ENCODE measurements at places on chromosomes 6 and 20.

DNA sequence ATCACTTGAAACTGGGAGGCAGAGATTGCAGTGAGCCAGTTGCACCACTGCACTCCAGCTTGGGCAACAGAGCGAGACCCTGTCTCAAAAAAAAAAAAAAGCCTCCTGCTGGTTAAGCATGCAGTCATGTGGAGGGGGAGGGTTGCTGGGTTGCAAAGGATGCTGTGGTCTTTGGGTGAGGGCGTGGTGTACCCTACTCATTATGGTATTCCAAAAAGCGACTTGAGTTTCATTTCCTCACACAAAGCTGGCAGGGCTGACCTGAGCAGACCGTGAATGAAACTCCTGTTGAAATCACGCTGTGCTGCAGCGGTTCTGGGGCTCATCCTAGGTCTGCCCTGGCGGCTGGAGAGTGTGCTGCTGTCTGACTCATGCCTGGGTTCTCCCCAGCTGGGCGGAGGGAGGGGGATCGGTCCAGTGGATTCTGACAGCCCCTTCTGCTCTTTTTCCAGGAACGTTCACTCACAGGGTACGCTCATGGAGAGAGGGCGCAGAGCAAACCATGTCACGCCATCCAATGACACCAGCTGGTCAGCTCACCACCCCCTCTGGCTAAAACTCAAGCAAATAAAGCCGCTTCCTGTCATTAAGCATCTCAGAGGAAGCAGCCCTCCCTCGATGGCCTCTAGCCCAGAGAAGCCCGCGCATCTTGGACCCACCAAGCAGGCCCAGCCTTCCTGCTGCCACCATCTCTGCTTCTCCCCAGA is 166.2 kb downstream of the SCML4 start:
- DNase-seq = peak; percentile 64

DNA sequence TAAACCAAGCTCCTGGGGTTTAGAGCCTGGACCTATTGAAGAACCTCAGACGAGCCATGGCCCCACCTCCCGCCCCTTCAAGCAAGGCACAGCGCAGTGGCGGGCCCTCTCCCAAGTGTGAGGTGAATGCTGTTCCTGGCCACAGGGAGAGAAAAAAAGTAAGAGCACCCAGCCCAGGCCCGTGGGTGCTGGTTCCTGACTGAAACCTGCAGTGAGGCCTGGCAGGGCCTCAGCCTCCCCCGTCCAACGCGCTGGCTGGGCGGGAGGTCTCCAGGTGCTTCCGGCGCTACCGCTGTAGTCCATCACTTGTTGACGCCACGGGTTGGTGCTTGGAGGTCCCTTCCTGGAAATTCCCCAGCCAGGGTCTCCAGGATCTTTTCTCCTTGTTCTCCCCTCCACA is 5.5 kb upstream of the FAM83C start:
- DNase-seq = no peak

GRCh38 chr6:46025573-46025972 is 9.9 kb upstream of the CLIC5 start:
- no peak for DNase-seq

- no peak for DNase-seq
These were observed 61.3 kb downstream of the EFCAB8 start for GRCh38 chr20:32920066-32920465.

DNA sequence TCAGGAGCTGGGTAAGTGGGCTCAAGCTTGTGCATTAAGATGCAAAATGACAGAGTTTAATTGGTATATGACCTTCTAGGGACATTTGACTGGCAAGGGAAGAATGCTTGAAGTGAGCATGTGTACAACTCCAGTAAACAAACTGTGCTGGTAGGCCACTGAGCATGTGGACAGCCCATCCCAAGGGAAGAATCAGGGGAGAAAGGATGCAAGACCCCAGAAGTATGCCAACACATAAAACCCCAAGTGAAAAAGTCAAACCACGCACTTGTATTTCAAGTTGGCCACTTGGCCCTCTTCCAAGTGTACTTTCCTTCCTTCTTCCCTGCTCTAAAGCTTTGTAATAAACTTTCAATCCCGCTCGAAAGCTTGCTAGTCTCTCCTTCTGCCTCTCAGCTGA is 10.4 kb upstream of the THBD start:
- no peak for DNase-seq

DNA sequence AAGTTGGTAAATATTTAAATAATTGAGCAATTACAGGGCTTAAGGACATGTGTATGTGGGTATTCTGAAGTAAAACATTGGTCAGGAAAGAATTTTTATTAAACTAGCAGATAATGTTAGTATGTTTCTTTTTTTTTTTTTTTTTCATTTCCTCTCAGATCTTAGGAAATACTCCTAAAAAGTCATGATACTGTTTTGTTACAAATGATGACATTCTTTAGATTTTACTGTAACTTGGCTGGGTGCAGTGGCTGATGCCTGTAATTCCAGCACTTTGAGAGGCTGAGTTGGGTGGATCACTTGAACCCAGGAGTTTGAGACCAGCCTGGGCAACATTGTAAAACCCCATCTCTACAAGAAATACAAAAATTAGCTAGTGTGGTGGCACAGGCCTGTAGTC is 41.5 kb downstream of the CDC40 start:
- no peak for DNase-seq

DNA sequence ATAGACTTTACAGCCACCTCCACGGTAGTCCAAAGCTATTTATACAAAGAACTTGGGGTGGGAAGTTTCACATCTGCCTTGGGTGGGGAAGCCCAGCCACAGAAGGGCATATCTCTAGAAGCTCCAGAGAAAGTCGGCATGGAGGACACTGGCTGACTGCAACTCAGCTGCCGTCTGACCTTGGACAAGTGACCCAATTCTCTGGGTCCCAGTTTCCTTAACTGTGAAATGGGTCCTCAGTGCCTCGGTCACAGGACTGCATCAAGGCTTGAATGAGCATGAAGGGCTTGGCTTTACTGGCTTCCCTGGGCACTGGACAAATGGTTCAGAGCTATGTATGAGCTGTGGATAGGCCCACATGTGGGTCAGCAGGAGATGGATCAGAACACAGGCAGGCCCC is 58.6 kb downstream of the NOL4L start:
- no peak for DNase-seq

- DNase-seq = no peak
These were observed 213.5 kb downstream of the MANEA start for GRCh38 chr6:95790787-95791186.

DNA sequence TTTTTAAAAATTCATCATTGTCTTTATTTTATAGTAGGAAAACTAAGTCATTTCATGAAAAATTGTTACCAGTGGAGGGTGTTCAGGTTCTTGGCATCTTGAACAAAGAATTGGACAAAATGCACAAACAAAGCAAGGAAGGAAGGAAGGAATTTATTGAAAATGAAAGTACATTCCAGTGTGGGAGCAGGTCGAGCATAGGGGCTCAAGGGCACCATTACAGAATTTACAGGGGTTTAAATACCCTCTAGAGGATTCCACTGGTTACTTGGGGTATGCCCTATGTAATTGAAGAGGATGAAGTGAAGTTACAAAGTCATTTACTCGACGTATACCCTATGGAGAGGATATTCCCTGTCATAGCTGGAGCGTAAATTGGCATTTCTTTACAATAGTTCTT is 37.4 kb upstream of the HDAC2 start:
- no peak for DNase-seq

DNA sequence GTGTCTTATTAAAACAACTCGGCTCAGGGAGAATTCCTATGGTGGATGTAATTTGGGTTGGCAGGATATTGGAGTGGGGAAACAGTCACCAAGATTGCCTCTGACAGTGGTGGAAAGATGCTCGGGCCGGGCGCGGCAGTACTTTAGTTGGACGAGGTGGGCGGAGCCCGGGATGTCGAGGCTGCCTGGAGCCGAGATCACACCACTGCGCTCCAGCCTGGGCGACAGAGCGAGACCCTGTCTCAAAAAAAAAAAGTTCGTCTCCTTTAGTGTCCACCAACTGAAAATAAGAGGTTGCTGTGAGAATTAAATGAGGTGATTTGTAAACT is 621 bp downstream of the NOL7 start:
- no peak for DNase-seq

GRCh38 chr6:130775411-130776012 is 51.7 kb upstream of the SMLR1 start:
- no peak for DNase-seq

DNA sequence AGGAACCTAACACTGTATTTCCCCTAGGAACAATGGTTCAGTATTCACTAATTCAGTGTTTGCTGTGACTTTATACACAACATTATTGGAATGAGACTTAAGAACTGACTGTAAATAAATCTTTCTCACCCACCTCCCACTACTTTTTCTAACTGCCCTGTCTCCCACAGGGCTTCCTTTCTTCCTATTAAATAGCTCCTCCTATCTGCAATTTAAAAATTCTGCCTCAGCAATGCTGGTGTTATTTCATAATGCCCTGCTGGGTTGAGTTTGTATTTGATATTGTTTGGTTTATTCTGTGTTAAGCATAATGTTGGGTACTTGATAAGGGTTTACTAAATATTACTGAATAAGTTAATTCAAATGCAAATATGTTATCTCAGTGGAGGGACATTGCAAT is 573.1 kb upstream of the RNF217 start:
- no peak for DNase-seq

DNA sequence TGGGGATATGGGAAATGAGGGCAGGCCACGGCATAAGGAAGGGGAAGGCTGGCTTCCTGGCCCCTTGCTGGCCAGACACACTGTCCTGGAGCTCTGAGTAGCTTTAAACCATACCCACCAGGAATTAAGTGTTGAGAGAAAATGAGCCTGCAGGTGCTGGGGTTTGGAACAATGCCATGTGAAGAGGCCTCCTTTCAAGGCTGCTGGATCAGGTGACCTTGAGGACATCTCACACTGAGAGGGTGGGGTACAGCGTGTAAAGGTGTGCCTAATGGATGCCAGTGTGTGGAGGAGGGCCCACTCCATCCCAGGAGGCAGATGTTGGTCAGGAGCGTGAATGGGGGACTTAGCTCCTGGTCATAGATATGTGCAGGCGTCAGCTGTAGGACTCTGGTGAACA is 74.8 kb upstream of the MLN start:
- no peak for DNase-seq

GRCh38 chr6:39365281-39366074 is 43.0 kb upstream of the KCNK16 start:
- no peak for DNase-seq

DNA sequence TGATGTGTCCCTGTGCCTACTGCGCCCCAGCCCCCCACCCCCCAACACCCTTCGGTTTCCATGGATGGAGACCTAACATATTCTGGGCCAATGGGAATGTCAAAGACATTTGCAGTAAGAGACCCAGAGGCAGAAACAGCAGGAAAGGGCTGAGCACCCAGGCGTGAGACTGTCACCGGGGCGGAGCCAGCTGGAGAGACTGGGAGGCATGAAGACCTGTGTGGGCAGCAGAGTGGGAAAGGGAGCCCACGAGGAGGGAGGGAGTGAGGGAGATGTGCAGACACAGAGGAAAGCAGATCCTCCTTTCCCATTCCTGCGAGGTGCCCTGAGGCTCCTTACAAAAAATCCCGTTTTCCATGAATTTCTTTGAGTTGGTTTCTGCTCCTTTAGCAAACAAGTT is 150.2 kb downstream of the FOXC1 start:
- no peak for DNase-seq

DNA sequence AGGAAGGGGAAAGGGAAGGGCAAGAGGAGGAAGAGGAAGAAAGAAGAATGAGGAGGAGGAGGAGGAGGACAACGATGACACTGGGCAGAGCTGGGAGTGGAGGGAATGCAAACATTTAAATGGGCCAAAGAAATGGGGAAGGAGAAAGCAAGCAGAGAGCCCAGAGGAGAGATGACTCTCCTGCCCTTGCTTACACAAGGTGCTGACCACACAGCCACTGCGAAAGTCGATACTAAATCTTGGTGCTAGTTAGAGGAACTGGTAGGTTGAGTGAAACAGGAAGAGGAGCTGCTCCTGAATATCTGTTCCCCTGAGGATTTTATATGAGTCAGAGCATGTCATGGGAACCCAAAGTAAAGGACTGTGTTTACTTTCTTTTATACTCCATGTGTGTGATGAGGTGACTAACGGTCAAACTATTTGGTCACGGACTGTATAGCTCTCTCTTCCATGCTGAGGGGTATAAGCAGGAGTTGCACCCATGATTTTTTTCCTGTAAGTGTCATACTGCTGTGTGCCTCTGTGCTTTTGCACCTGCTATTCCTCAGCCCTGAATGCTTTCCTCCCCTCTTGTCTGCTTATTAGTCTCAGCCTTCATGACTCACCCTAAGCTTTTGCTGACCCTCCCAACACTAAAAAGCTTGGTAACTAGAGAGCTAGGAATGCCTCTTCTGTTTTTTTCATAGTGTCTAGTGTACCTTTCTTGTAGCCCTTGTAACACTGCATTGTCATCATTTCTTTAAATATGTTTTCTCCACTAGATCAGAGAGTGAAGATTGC is 9.5 kb upstream of the PAQR8 start:
- peak; percentile 92 for DNase-seq

GRCh38 chr6:45813943-45814342 is 201.7 kb downstream of the CLIC5 start:
- DNase-seq = no peak

DNA sequence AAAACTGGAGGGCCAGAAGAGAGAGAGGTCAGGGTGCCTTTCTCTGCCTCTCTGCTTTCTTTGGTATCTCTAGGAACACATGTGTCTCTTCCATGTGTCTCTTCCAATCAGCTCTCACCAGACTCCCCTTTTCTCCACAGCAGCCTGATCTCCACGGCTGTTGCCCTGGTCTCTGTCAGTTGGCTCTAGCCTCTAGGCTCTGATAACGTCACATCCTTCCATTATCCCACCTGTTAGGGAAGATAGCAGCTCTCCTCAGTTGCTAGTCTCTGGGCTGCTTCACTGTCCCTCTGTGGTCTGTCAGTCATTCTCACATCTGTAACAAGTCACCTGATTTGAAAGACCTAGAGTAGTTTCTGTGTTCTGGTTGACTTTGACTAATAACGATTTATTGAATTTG is 80.2 kb downstream of the PLCB4 start:
- no peak for DNase-seq

DNA sequence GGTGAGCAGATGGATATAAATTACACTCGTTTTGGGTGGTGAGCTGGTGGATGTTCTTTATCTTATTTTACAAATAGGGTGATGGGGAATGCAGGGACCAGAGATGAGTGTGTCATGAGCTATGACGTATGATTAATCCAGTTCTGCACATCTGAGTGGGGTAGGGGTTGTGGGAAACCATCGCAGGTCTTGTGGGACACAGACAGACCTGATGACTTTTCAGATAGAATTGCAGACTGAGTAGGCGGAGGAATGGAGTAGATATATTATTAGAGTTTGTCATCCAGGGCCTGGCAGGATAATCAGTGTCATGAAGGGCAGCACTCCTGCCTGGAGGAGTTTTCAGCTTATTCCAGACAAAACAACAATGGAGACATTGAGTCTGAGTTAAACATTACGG is 12.9 kb upstream of the DSP start:
- DNase-seq = no peak

- no peak for DNase-seq
These were observed at the start of gene RAMACL for GRCh38 chr6:166586424-166587156. RAMACL (minus strand) TSS chr6:166586678; CDS start chr6:166586477, 201 bp downstream.

GRCh38 chr6:77816766-77817270 is 164.0 kb downstream of the MEI4 start:
- no peak for DNase-seq

- DNase-seq = no peak
These were observed 11.3 kb downstream of the SERPINB9 start for GRCh38 chr6:2891768-2892170.
